ENCODE measurements at places on chromosomes 1 and 21.

- DNase-seq, result no peak
Measured at GRCh38 chr1:89070509-89070908, 5.5 kb upstream of the GBP1 start.

DNA sequence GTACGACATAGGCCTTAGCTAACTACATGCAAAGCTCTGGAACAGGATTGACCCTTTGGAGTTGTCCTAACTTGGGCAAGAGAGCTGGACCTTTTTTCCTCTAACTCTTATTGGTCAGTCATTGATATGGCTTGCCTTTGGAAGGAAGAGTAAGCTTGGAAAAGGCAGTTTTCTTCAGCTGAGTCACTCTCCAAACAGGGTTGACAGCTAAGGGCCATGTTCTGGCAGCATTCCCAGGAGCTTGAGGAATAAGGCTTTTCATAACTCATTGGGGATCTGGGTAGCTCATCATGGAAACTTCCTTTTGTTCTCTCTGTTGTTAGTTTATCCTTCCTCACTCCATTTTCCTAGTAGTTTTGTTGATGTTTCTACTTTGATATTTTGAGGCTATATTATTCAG is 14.5 kb upstream of the ERRFI1 start:
- DNase-seq, result no peak

DNA sequence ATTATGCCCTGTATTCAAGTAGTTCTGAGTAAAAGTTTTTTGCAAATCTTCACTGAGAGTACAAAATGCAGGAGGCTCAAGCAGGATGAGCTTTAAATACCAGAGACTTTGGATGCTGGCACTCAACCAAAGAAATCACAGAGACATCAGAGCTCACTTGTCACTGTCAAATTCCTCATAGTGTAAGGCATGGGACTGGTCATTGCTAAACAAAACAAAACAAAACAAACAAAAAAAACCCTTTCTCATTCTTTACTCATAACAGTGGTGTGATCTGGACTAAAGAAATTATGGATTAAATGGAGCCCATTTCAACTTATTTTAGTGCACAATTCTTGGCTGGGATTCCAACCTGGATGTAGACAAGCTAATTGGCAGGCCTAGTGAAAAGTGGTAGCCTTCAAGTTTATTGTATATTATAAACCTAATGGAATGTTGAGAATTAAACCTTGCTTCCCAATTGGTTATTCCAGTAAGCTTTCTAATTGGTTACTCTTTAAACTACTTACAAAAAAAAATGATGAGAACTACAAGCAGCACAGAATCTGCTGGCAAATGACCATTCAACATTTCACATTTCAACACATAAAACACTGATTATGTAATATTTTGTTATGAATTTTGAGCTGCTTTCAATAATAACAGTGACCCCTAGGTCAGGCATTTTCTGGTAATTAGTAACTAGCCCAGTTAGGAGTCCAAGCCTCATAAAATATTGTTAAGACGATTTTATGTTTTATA is 30.6 kb upstream of the NEK7 start:
- no peak for DNase-seq

DNA sequence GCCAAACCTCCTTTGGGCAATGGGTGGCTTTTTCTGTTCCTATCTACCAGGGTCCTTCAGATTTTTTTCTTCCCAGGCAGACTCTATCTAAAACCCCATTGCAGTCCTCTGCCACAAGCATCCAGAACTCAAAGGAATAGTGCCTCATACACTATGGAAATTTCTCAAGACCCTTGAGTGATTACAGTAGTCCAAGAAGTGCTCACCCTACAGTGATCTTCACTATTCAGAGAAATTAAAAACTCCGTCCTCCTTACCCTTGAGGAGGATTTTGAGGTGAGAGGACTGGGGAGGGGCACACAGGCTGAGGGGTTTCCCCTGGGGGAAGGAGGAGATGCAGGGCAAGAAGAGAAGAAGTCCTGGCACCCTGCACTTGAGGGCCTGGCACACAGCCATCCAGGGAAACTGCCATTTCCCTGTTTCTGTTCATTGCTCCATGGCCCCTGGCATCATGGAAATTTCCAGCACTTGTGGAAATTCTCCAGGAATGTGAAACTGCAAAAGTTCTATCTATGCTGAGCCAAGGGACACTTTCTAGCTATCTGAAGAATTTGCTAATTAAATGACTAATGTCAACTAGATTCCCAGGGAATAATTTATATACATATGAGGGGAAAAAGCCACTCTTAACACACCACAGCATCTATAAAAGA is 102.5 kb upstream of the ATP1B1 start:
- no peak for DNase-seq
